ENCODE measurements at places on chromosomes 12 and 14. TPM values are rescaled to one million over a fixed set of nuclear protein-coding genes. Genes with fewer than 3 reads are reported as not detected.

Gene TMEM132C
- 21.4 TPM for total RNA-seq

Gene SMCO2
- total RNA-seq = not detected

DNA sequence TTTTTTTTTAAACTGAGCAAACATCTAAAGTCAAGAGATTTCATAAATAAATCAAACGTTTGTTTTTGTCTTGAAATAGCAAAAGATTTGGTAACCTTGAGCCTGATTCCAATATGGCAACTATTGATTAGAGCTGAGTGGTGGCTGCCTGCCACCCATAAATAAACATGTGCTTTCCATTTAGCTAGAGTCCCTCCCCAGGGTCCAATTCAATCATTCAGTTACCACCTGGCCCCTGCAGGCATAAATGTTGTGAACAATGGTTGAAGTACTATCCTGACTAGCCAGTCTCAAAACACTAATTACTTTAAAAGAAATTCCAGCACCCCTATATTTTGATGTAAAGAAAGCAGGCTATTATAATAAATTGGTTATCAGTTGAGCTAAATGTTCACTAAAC is 129.7 kb upstream of the GRIP1 start:
- no peak for DNase-seq

Gene RNASE7
- total RNA-seq = not detected

Gene GLT8D2
- total RNA-seq = 9.2 TPM

GRCh38 chr12:130117233-130117632 is 45.0 kb upstream of the FZD10 start:
- no peak for DNase-seq

- DNase-seq = no peak
Measured at GRCh38 chr12:52890417-52890816, 14.5 kb downstream of the KRT8 start.

DNA sequence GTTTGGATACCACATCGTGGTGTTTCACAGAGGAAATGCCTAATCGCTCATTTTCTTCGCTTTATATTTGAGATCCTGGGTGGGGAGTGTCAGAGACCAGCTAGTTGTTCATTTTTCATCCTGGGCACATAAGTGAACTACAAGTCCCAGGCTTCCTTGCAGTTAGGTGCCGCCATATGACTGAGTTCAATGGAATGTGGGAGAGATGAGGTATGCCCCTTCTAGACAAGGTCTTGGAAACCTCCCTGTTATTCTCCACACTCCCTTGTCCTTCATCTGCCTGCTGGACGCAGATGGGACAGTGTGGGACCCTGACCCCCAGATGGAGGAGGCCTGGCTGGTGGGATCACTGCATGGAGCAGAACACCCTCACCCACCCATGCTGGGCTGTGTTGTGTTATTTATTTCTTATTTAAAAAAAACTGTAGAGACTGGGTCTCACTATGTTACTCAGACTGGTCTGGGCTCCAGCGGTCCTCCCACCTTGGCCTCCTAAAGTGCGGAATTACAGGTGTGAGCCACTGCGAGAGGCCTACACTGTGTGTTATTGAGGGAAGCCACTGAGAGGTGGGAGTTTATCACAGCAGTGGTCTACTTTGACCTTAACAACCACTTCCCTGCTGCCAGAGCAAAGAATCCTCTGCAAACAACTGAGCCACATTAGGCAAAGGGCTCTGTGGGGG is 42.9 kb upstream of the VRK1 start:
- DNase-seq = no peak

GRCh38 chr14:51993285-51993920 is 4.1 kb downstream of the RTRAF start:
- DNase-seq = no peak

DNA sequence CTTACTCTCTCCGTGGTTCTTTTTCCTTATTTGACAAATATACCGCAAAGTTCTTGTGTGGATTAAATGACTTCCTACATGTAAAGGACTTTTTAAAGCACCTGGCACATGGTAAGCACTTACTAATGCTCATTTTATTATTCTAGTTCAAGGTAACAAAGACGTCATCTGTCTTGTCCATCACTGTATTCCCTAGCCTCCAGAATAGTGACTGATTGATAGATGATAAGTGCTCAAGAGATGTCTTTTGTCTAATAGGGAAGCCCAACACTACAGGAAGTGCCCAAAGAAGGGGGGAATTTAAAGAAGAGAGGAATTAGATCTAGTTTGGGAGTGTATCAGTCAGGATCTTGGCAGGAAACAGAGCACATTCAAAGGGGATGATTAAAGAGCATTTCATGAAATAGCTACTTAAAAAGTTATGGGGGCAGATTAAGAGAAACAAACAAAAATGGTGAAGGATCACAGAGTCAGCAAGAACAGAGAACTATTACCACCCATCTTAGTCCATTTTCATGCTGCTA is 151.9 kb downstream of the GXYLT1 start:
- DNase-seq = no peak

DNA sequence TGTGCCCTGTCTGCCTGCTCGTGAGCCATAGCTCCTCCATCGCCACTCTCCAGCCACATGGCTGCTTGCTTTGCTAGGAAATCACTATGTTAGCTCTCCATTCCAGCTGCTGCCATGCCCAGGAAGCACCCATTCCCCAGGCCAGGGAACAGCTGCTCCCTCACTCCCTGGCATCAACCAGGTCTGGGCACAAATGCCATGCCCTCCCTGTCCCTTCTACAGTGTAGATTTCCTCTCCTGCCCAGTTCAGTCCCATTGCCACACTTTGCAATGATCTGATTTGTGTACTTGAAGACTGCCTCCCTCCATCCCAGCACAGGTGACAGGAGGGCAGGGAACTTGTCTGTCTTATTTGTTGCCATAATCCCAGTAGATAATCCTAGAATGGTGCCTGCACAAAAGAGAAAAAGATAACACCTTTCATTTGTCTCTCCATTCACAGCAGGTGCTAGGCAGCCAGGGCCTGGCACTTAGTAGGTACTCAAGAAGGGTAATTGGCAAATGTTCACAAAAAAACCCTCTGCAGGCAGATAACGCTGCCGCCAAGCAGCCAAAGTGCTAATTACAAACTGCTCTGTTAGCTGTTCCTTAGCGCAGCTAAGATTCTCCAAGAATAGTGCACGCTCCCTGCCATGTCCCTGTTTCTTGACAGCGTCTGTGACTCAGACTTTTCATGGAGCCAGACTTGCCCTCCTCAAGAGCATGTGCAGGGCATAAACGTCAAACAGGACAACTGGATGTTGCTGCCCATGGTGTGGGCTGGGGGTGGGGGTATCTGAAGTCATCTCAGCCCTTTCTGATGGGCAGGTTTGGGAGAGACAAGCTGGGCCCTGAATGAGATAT is 69.1 kb downstream of the ARL6IP4 start:
- no peak for DNase-seq

Gene MORN3
- total RNA-seq = 1.6 TPM

Gene OS9
- 78.9 TPM for total RNA-seq

GRCh38 chr12:89354612-89355067 is 2.3 kb upstream of the DUSP6 start:
- no peak for DNase-seq

All from cerebellum (tissue), 4 donors.